HS-5 (cell line): ENCODE measurements at places on chromosomes 7 and 10.
A peak's percentile ranks its signal among the peaks of the same experiment; 100 is the strongest.

- DNase-seq, result no peak
Observed at GRCh38 chr10:48703531-48704122, 19.0 kb downstream of the WDFY4 start.

DNA sequence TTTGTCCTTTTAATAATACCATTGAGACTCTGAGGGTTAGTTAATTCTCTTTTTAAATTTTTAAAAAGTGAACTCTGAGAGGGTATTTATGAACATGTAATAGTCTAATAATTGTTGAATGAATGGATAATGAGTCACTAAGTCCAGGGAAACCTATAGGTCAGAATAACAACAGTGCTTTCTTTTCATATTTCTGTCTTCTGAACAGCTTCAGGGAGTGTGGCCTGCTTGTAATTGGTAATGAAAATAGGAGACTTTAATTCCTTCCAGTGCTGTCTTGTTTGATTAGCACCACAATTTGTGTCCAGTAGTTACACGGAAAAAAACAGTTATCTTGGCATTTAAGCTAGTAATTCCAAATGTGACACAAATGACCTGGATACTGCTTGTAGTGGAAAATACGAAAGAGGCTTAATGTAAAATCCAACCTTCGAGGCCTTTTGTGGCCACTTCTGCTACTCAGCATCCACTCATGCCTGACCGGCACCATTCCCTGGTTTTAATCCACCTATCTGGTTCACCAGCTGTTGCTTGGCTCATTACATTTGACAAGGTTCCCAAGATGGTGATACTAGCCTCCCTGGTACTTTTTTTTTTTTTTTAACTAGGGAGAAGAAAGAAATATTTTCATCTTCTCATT, 149.3 kb upstream of the IMMP2L start:
- no peak for DNase-seq

- no peak for DNase-seq
Observed at GRCh38 chr7:95772771-95773581, 622 bp downstream of the DYNC1I1 start.

- DNase-seq, result no peak
Observed at GRCh38 chr7:44213206-44213876, 12.6 kb downstream of the YKT6 start.

DNA sequence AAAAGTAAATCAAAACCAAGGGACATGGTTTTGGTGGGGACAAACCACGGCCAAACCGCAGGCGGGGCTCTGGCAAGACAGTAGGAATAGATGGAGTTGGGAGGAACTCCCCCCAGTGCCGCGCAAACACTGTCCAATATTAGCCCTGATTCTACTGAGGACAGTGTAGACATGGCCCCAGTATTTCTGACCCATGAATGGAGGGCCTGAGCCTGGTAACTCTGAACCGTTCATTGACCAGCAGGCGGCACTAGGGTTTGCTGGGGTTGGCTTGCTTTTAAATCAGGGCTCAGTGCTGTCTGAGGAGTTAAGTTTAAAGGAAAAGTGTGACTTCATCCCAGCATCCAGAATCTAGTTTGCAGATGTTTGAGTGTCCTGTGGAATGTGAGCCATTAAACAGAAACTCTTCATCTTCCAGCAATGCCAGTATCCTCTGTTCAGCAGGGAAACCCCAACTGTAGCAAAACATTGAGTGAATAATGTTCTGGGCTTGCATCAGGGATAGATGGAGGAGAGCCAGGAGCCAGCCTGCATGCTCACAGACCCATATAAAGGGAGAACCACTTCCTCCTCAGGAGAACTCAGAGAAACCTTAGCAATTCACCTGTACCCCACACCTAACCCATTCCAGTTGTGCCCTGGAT, 147.4 kb upstream of the PRSS58 start:
- DNase-seq, result no peak

DNA sequence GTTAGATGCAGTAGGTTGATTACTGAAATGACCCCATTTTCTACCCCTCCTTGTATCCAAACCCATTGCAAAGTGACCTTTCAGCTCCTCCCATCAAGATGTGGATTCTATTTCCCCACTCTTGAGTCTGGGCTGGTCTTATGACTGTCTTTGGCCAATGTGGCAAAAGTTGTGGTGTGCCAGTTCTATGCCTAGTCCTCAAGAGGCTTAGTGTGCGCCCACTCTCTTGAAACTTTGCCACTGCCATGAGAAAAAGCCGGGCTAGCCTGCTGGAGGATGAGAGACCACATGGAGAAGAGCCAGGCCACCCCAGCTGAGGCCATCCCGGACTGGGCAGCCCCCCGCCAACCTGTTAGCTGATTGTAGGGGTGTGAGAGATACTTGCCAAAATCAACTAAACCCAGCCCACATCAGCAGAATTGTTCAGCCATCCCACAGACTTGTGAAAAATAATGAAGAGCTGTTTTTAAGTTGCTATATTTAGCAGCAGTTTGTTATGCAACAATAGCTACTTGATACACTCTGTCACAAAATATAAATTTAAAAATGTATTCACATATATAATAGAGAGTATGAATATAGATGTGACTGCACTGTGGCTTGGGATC, 131.0 kb upstream of the PALS2 start:
- no peak for DNase-seq

- no peak for DNase-seq
Observed at GRCh38 chr10:65395631-65396030, 1530.2 kb upstream of the LRRTM3 start.

DNA sequence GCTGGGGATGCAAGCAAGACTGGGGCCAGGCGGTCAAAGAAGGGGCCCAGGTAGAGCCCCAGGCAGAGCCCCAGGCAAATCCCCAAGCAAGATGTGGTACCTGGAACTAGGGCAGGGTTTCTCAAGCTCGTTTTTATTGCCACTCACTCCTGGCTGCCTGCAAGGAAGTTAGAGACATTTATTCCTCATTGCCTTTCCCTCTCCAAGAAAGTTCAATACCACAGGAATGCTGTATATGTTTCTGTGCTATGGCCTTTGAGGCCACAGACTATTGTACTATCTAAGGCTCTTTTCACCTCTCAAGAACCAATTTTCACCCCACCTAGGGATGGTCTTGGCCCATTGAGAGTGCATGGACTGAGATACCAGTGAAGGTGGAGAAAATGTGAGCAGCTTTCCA, 71.3 kb downstream of the TACC2 start:
- no peak for DNase-seq

DNA sequence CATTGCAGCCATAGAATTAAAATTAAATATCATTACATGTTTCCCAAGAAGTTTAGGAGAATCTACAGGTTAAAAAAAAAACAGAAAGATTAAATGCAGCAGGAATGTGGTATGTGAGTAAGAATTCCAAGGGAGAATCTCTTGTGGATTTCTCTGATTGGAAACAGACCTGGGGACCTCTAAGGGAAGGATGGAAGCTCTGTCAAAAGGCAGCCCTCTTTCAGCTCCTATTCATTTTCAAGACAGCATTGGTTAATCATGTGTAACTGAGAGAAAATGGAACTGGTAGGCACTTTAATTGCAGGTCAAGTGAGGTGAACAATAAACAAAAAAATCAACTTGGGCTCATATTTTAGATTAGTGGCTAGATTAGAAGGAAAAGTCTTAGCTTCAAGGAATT, 81.4 kb upstream of the MTPN start:
- DNase-seq, result no peak

DNA sequence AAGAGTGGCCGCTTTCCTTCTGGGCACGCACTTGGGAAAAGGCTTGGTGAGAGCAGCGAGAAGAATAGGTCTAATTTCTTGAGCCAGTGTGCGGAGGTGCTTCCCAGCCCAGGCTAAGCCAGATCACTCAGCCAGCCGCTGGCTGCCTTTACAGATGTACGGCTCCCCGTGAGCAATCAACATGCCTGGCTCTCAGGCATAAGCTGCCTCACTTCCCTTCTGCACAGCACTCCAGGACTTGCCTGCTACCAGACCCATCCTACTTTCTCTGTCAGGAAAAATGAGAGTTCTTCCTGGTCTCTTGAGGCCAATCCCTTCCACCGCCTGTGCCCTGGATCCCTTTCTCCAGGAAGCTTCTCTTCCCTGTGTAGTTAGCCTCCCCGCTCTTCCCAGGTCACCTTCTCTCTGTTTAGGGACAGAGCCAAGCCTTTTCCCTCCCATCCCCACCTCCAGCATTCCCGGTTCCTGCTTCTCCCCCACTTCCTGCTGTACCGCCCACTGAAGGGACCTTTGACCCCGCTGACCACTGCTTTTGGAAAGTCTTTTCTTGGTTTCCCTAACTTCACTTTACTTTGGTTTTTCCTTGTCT, 1.1 kb upstream of the ACTR3C start:
- no peak for DNase-seq

DNA sequence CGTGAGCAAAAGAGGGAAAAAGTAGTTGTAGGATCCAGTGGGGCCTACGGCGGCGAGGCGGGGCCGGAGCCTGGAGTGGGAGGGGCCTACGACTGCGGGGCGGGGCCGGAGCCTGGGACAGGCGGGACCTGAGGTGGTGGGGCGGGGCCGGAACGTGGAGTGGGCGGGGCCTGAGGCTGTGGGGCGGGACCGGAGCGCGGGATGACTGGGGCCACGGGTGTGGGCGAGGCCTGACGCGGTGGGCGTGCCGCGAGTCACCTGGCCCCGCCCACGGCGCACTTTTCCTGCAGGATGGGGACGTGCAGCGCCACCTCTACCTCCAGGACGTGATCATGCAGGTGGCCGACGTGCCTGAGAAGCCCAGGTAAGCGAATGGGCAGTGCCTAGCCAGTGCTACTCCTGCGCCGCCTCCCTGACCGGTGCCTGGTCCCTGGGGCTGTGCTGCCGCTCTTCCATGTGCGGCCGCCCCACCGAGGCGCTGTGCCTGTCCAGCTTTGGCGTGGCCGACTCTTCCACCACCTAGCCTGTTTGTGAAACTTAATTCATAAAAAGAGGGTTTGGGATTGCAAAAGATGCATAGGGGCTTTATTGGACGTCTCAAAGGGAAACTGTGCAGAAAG, 496 bp downstream of the ZNF511 start:
- peak; percentile 72 for DNase-seq

DNA sequence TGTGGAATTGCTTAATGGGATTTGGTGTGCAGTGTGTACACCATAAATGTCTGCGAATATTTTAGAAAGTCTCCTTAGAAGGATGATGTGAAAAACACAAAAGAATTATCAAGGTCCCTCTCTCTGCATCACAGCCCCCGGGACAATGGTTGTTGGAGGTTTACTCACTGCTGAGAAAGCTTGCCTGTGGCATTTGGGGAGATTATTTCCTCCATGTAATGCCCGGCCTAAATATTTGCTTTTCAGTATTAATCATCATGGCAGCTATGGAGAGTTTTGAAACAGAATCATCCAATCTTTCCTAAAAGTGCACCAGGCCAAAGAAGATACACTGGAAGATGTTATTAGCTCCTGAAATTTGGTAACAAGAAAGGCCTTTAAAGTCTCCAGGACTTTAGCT, 113.8 kb upstream of the ADCY1 start:
- DNase-seq, result no peak

GRCh38 chr7:87029078-87029477, 30.4 kb downstream of the ELAPOR2 start:
- no peak for DNase-seq

DNA sequence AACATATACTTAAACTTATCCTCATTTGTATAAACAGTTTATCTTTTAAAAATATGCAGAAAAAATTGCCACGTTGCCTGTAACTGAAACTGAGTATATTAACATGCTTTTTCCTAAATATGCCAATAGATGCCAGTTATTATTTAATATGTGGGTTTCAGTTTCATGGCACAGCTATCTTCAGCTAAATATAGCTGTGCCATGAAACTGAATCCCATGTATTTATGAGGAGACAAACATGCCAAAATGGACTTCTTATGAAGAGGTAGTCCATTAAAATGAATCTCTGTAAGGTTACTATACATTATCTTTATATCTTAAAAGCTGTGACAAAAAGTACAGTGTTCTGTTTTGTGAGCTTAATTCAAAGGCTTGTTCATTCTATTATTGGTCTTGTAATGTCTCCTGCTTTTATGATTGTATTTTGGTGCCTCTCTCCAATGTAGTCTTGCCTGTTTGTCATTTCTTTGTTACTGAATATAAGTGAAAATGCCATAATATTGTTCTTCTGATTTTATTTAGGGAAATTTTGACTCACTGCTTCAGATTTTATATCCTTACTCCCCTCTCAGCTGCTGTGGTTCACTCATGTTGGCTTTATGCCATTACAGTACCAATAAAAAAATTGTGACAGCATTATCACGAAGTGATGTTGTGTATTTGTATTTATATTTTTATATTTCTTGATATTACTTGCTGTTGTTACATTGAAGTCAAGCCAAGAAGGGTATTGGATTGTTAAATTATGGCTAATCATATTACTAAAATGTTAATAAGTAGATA, 34.3 kb upstream of the CACNA2D1 start:
- DNase-seq, result no peak

GRCh38 chr7:11795231-11795630, 36.8 kb downstream of the THSD7A start:
- no peak for DNase-seq

GRCh38 chr7:16801111-16801542, 3.7 kb downstream of the AGR2 start:
- DNase-seq, result peak; percentile 67

GRCh38 chr10:110789604-110790433, 81.9 kb upstream of the PDCD4 start:
- DNase-seq, result no peak

DNA sequence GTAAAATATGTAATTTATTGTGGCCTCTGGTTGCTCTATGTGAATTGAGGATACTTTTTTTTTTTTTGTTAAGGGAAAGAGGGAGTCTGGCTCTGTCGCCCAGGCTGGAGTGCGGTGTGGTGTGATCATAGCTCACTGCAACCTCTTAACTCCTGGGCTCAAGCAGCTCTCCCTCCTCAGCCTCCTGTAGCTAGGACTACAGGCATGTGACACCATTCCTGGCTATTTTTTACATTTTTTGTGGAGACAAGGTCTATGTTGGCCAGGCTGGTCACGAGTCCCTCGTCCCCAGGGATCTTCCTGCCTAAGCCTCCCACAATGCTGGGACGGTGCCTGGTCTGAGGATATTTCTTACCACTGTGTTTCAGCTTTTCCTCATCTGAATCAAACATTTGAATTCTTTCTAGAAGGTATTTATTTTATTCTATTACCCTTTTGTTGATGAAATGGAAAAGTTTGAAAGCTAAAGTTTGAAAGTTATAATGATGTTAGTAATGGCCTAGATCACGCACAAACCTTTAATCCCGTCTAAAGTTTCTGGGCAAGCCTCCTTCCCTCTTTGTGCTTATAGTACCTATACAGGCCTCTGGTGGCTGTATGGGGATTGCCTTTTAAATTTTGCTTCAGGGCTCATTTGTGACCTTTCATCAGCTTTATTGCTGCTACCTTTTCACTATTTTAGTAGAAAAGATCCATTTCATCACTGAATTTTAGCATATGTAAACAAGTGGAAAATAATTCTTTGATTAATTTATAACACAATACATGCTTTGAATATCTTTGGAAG, 2.0 kb downstream of the IFRD1 start:
- DNase-seq, result no peak
